Aortic smooth muscle cell (primary cell): ENCODE measurements at places on chromosomes 5 and 9. TPM values are rescaled to one million over a fixed set of nuclear protein-coding genes. Genes with fewer than 3 reads are reported as not detected.

Gene SPOCK1
- total RNA-seq, result 50.3 and 224 TPM in 2 replicates

Gene FBP2
- 0.06 TPM in 1 of 2 replicates, not detected in the other for total RNA-seq

Gene GRAMD2B
- total RNA-seq, result 17.3 and 27.4 TPM in 2 replicates

Gene DAB2
- total RNA-seq, result 83.1 and 249 TPM in 2 replicates

Gene MYO10
- 42.0 and 48.4 TPM in 2 replicates for total RNA-seq

Gene NMUR2
- not detected in 2 replicates for total RNA-seq

Gene PCA3
- 0.12 and 0.26 TPM in 2 replicates for total RNA-seq

Gene SLC25A51
- total RNA-seq, result 59.4 and 70.8 TPM in 2 replicates

Gene ZSWIM6
- total RNA-seq, result 9.6 and 10.0 TPM in 2 replicates

Gene TLX3
- not detected in 2 replicates for total RNA-seq

Gene FCN1
- not detected in 2 replicates for total RNA-seq

Gene PCDHGA9
- 2.9 and 5.7 TPM in 2 replicates for total RNA-seq

Gene TMEM174
- not detected in 2 replicates for total RNA-seq

Gene PTPA
- 173 and 176 TPM in 2 replicates for total RNA-seq

Gene STC2
- 251 and 773 TPM in 2 replicates for total RNA-seq

Gene NOXA1
- 0.53 and 0.56 TPM in 2 replicates for total RNA-seq

Gene ZBTB6
- total RNA-seq, result 13.1 and 13.5 TPM in 2 replicates

Gene TCF7
- total RNA-seq, result 1.2 and 2.8 TPM in 2 replicates

Gene PCDHGA3
- 2.0 and 2.9 TPM in 2 replicates for total RNA-seq

Gene TGFBI
- total RNA-seq, result 483 and 730 TPM in 2 replicates

Gene ABCA1
- total RNA-seq, result 43.2 and 55.0 TPM in 2 replicates

Gene FUBP3
- total RNA-seq, result 43.0 and 49.9 TPM in 2 replicates

Gene OLFM1
- 0.44 and 2.0 TPM in 2 replicates for total RNA-seq

Gene SLC46A2
- not detected in 2 replicates for total RNA-seq

Gene SAXO1
- under 0.01 TPM in 2 replicates for total RNA-seq

Gene CLIC3
- total RNA-seq, result 4.8 and 5.2 TPM in 2 replicates

Gene SPINK7
- not detected in 2 replicates for total RNA-seq

Gene POU4F3
- 0.06 TPM in 1 of 2 replicates, not detected in the other for total RNA-seq

Gene ECSCR
- 6.8 and 13.7 TPM in 2 replicates for total RNA-seq

Gene TSSK1B
- total RNA-seq, result under 0.01 and 0.13 TPM in 2 replicates

Gene MARCHF11
- total RNA-seq, result not detected in 2 replicates

Gene TOPORS
- total RNA-seq, result 33.8 and 35.8 TPM in 2 replicates

Gene PCDHA11
- total RNA-seq, result 0.06 and 0.13 TPM in 2 replicates

Gene PDE6A
- not detected in 2 replicates for total RNA-seq

Gene FAT2
- total RNA-seq, result under 0.01 and 0.13 TPM in 2 replicates

Gene SNCB
- 0.12 and 0.13 TPM in 2 replicates for total RNA-seq
